ENCODE measurements at places on chromosomes 11 and 22.
A peak's percentile ranks its signal among the peaks of the same experiment; 100 is the strongest.

DNA sequence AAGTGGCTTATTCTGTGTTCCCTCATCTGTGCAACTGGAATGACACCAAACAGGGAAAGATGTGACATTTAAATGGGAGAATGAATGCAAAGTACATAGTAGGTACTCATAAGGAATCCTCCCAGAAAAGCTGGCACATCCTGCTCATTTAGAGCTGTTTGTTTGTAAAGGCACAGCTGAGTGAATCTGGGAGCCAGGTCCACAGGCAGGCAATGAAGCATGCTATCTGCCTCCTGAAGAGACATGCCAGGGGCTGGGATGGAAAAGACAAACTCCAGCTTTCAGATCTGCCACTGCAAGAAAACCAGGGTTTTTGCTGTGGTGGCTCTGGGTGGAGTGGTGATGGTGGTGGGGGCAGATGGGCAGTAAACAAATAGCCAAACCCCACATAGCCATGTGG lies 150.1 kb downstream of the TENM4 start:
- DNase-seq, result no peak

DNA sequence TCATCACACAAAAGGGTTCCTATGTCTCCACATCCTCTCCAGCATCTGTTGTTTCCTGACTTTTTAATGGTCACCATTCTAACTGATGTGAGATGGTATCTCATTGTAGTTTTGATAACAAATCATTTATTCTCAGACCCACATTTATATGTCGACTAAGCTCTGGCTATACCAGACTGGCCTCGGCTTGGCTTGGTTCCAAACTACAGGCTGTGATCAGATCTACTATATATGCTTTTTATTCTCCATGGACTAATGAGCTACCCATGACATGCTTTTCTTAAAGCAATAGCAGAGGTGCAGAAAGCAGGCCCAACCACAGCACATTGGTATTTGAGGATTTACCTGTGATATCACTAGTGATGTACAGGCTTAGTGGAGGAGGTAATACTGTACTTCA lies 139.8 kb upstream of the PGR start:
- no peak for DNase-seq

- DNase-seq, result peak; percentile 12
Measured at GRCh38 chr11:32437495-32438345, 2.4 kb upstream of the WT1 start.

- DNase-seq, result no peak
Measured at GRCh38 chr11:134497586-134497985, 85.5 kb upstream of the B3GAT1 start.

GRCh38 chr11:126186708-126187529 lies 24.5 kb downstream of the RPUSD4 start:
- DNase-seq, result no peak

DNA sequence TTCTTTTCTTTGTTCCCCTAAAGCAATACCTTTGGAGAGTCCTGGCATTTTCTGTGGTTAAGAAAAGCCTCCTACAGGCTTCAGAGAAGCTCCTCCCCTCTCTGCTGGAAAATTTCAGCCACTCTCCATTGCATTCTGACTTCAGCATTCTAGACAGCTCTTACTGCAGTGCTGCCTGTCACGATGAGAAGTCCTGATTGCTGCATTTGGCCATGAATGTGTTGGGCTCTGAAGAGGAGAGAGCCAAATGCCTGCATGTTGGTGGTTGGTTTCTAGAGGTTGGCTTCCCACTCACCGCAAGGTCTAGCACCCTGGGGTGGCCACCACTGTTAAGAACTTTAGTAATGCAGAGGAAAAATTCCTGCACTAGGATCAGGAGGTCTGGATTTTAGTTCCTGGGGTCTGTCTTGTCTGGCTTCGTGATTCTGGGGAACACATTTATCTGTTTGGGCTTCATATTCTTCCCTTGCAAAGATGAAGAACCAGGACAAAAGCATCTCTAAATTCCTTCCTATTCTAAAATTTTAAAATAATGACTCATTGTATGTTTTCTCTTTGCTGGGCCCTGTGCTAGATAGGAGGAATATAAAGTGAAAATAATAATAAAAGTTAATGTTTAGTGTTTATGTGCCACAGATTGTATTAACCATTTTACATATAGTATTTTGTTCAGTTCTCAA lies 38.1 kb downstream of the COA4 start:
- DNase-seq, result no peak

- DNase-seq, result no peak
Measured at GRCh38 chr11:17135916-17136683, 58.6 kb upstream of the RPS13 start.

DNA sequence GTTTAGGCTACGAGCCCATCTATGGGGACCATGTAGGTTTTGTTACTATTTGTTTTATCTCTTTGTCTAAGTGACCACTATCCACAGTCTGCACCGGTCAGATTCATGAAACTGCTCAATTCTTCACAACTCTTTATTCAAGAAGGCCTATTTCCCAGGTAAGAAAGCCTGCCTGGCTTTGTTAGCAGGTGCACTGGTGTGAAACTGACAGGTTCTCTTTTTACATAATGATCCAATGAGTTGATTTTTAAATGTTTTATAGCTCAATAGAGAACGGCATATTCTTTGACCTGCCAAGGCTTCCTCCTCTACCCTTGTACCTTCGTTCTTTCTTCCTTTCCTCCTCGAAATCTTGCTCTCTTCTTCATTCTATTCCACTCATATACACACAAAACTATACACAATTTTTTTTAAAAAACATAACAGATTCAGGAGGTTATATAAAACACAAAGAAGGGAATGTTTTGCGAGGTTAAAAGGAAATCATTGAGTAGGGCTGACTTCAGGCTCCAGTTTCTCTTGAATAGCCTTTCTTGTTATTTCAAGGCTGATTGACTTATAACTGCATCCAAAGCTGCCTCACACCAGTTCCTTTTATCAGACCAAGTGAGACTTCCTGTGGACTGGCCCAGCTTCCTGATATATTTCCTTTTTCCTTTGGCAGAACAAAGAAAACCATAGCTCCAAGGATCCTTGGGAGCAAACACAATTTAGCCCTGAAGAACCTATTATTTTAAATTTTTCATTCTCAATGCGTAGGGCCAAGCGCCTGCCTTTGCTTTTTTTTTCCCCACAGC lies 11.4 kb downstream of the FLI1 start:
- DNase-seq, result no peak

DNA sequence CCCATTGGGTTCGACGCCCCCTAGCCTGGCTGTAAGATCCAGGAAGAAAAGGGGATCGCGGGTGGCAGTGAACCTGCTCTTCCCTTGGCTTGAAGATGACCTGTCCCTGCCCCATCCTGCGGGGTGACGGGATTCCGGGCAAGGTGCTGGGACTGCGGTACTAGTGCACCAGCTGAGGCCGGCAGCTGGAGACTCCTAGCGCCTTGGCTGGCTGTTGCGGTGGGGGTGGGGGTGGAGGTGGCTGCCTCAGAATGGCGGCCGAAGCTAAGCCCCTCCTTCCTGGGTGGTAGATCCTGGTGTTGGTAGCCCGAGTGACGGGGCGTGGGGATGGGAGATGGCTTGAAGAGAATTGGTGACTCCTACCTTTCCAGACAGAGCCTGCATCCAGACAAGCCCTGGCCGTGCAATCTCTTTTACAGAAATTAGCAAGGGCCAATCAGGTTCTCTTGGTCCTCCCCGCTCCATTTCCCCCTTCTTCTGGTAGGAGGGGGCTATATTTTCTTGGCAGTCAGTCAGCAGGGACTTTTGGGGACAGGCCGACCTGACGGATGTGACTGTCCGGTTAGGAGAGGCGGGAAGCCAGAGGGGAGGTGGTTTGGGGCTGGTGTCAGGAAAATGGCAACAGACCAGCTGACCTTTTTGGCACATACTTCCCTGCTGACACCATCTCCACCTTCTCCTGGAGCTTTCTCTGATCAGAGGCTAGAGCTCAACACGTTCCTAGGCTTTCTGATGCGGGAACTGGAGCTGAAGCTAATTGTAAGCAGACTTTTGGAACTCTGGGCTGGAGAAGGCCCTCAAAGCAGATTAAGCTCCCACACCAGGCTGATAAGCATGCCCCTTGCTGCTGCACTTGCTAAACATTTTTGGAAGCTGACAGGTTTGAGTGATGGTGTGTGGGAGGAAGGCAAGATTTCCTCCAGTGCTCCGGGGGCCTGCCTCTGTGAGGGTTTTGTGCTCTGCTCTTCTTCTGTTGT lies 2.0 kb downstream of the NAV2 start:
- no peak for DNase-seq

- DNase-seq, result no peak
Measured at GRCh38 chr11:78790784-78791183, 216.1 kb upstream of the NARS2 start.

- no peak for DNase-seq
Measured at GRCh38 chr11:34531663-34532062, 18.1 kb upstream of the ELF5 start.

- no peak for DNase-seq
Measured at GRCh38 chr11:92552942-92553341, 328.3 kb downstream of the FAT3 start.

GRCh38 chr11:44835938-44836337 lies 109.2 kb downstream of the TSPAN18 start:
- no peak for DNase-seq

- no peak for DNase-seq
Measured at GRCh38 chr11:110339456-110340250, 43.2 kb upstream of the RDX start.

DNA sequence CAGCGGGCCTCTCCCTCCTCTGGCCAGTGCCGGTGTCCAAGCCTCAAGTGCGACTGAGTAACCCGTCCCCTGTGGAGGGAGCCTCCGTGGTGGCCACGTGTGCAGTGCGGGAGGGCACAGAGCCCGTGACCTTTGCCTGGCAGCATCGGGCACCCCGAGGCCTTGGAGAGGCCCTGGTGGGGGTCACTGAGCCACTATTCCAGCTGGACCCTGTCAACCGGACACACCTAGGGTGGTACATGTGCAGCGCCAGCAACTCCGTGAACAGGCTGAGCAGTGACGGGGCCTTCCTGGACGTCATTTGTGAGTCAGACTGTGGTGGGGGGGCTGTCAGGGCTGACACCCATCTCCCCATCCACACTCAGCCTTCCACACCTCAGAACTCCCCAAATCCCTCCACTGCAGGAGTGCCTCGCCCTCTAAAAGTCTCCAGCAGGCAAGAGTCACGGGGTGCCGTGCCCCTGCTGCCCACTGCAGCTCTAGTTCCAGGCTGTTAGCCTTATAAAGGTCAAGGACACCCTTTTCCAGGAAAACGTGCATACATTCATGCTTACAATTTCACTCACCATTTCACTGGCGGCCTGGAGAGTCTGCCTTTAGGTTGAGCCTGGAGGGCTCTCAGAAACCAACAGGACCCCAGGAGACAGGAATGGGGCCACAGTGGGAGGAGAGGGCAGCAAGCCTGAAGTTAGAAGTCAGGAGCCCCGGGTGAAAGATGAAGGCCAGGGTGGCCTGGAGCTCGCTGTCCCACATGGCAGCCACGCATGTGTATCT lies 2.6 kb downstream of the VSIG10L2 start:
- no peak for DNase-seq

DNA sequence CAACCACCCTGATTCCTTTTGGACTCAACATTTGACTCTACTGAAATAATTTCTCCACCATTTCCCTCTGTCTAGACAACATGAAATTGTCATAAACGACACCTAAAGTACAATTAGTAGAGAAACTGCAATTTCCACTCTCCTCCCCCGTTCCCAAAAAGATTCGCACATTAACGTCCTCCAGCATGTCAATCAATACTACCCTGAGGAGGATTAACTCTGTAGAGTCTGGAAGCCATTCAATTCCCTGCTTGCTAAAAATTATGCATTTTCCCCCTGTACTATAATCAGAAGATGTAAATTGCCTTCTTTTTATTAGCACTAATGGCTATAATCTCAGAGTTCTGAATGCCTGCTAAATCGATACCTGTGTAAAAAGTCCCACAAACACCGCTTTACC lies 70.5 kb downstream of the AMBRA1 start:
- no peak for DNase-seq

GRCh38 chr11:77418971-77419597 lies 54.8 kb downstream of the PAK1 start:
- DNase-seq, result no peak

Data from endothelial cell (in vitro differentiated cells).